ENCODE measurements at places on chromosomes 5 and 9.

DNA sequence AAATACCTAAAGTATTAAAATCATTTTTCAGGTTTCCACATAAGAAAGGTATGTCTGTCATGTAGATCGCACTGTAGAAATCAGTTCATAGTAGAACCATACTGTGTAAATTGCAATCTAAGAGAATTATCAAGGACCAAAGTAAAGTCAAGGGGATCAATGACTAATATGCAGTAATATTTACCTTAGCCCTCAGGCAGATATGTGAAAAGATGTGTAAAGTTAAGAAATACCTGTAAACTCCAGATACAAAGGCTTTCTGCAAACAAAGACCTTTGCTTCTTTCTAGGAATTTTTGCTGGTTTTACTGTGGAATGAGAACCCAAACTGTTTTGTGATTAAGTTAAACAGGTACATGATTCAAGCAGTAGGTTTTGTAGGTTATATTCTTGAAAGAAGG lies 11.6 kb downstream of the POLK start:
- no peak for DNase-seq

- no peak for DNase-seq
Observed at GRCh38 chr5:40383749-40384651, 295.7 kb upstream of the PTGER4 start.

GRCh38 chr9:99259231-99259918 lies 37.3 kb downstream of the SEC61B start:
- peak; percentile 5 for DNase-seq

GRCh38 chr9:123365287-123365880 lies 9.4 kb downstream of the CRB2 start:
- DNase-seq, result no peak

- DNase-seq, result no peak
Observed at GRCh38 chr5:73297430-73297829, 124.4 kb downstream of the TMEM174 start.

DNA sequence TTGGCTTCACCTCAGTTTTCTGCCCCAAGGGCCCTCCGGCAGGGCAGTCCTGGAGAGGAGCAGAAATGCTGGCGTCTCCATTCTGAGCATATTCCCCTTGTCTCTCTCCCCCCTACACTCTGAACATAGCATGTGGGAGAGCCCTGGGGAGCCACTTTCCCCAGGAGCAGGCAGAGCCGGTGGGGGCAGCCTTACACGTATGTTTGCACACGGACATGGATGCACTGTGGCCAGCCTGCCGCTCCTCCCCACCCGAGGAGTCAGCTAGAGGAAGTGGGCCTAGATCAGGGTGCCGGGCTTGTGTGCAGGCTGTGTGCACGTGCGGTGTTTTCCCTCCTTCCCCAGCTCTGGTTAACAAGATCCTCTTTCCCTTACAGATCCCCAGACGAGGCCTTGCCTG lies 25.4 kb upstream of the POMT1 start:
- DNase-seq, result no peak

DNA sequence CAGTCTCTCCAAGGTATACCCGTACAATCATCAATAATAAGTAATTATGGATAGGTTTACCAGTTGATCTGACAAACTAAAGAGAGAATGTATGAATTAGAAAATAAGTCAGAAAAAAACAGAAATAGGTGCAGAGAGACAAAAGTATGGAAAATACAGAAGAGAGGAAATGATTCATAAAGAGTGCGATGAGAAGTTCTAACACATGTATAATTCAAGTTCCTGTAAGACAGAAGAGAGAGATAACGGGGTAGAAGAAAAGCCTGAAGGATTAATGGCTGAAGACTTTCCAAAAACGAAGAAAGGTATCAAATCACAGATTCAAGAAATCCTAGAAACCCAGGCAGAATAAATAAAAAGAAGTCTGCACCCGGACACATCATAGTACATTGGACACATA lies 16.2 kb upstream of the SMU1 start:
- no peak for DNase-seq

GRCh38 chr5:146007270-146007669 lies 70.9 kb downstream of the SH3RF2 start:
- no peak for DNase-seq

DNA sequence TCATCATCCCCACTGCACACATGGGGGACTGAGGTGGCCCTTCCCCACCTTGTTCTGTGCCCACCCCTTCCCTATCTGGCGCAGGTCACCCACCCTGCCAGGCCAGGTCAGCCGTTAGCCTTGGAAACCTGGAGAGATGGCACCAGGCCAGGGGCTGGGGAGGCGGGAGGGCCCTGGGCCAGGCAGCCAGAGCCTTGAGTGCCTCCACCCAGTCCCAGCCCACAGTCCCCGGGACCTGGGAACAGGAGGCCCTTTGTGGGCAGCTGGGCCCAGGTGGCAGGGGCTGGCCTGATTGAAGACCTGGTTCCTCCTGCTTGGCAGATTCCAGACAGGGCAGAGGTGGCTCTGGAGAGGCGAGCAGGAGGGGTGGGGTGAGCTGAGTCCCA lies 70.6 kb downstream of the LRSAM1 start:
- no peak for DNase-seq

DNA sequence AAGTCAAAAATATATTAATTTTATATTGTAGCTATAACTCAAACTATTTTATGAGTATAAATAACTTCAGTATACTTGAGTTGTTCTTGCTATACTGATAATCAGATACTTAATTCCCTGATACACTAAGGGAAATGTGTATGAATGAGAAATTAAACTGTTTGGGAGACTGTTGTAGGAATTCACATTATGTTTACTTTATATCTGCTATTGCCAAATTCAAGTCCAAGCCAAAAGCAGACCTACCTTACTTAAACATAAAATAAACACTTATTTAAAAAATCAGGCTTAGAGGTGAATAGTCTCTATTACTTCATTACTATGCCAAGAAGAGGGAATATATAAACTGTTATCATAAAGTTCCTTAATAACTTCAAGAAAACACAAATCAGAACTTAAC lies 13.2 kb downstream of the NR3C1 start:
- DNase-seq, result no peak

DNA sequence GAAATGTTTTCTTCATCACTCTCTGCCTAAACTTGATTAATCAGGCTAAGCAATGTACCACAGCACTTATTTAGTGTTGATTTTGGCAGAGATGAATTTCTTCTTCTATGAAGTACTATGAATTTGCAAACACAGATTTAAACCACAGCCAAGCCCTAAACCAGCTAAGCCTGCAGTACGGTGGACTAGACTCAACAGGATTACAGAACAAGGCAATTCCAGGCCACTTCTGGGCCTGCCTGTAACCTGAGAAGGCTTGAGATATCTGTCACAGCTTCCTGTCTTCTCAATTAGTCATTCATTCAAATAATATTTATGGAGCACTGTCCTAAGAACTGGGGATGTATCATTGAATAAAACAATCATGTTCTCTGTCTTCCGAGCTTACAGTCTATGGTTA lies 32.4 kb upstream of the CAST start:
- DNase-seq, result peak; percentile 14

- DNase-seq, result no peak
Observed at GRCh38 chr9:120922404-120923195, 4.0 kb downstream of the TRAF1 start.
